Stimulated activated CD4-positive, alpha-beta T cell treated with anti-CD3 and anti-CD28 coated beads, Interleukin-1b, Interleukin-23, amount 100 ng/mL, for 1 hour (primary cell): ENCODE measurements at places on chromosomes 3 and 15.

DNA sequence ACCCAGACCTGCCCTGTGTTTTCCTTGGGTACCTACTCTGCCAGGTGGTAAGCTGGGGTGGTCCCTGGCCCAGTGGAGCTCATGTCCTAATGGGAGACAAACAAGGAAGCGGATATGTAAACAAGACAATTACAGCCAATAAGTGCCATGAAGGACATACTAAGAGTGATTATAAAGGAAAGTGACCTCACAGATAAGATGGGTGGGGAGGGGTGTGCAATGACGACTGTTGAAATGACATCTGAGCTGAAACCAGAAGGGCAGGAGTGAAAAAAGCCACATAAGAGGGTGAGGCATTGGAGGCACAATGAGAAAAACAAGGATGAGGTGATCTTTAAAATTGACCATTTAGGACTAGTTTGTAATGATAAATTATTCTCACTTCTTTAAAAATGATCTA lies 336.2 kb upstream of the IL12A start:
- no peak for DNase-seq

GRCh38 chr15:58758141-58758540 lies 8.6 kb upstream of the ADAM10 start:
- no peak for DNase-seq

DNA sequence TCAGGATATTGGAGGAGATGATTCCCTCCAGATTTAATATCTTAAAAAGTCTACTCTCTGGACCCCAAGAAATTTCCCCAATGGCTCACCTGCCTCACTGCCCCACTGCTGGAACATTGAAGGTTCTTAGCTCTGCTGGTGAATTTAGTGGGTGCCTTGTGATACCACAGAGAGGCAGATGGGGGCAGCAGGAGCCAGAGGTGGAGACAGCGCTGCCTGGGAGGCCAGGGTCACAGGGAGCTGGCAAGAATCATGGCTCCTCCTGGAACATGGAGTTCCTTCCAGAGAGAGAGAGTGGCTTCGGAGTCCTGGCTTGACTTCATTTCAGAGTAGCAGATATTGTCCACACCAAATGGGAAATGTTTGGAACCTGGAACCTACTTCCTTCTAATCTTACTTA lies 263.5 kb upstream of the CFAP20DC start:
- peak; percentile 24 for DNase-seq

DNA sequence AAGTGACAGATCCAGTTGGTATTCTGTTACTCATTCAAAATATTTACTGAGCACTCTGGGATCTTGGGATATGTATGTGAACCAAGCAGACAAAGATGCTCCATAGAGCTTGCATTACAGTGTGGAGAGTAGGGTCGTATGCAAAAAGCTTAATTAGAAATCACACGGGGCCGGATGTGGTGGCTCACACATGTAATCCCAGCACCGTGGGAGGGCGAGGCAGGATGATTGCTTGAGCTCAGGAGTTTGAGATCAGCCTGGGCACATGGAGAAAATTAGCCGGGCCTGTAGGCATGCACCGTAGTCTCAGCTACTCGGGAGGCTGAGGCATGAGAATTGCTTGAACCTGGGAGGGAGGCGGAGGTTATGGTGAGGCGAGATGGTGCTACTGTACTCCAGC lies 68.7 kb upstream of the MB21D2 start:
- no peak for DNase-seq

DNA sequence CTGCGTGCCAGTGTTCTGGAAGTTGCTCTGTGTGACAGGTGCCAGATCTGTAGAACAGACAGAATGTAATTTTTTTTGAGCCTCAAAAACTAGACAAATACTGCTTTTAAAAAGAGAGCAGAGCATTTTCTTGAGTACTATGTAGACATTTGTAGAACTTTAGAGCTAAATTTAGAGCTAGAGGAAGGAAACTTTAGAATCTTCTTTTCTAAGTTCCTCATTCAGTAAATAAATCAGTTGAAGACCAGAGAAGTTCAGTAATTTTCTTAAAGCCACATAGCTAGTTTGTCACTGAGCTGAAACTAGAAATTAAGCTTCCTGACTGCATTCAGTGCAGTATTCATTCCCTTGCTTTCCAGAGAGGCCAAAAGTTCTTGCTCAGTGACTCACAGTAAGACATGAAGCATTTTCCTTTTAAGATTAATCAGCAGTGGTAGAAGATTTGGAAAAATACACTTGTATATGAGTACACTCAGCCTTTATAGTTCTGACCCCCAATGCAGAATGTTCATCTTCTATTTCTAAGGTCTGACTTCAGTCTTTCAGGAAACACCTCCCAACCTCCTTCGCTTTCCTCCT lies 83.6 kb upstream of the TSEN2 start:
- DNase-seq, result no peak

GRCh38 chr3:185763347-185764005 lies 61.4 kb downstream of the IGF2BP2 start:
- DNase-seq, result no peak

DNA sequence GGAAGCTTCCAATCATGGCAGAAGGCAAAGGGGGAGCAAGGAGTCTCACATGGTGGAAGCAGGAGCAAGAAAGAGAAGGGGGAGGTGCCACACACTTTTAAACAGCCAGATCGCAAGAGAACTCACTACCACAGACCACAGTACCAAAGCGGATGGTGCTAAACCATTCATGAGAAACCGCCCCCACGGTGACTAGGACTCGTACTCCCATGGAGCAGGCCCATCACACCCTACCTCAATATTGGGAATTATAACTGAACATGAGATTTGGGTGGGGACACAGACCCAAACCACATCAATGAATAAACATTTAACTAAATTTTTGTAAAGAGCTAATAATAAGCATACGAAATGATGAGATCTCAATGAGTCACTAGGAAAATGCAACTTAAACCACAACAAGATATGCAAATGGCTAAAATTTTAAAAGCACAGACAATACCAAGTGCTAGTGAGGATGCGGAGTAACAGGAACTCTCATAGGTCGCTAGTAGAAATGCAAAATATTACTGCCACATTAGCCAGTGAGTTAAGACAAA lies 10.0 kb downstream of the MRPS25 start:
- DNase-seq, result no peak
